CD14-positive monocyte (primary cell): ENCODE measurements at places on chromosomes 16 and 17. TPM values are rescaled to one million over a fixed set of nuclear protein-coding genes. Genes with fewer than 3 reads are reported as not detected.

DNA sequence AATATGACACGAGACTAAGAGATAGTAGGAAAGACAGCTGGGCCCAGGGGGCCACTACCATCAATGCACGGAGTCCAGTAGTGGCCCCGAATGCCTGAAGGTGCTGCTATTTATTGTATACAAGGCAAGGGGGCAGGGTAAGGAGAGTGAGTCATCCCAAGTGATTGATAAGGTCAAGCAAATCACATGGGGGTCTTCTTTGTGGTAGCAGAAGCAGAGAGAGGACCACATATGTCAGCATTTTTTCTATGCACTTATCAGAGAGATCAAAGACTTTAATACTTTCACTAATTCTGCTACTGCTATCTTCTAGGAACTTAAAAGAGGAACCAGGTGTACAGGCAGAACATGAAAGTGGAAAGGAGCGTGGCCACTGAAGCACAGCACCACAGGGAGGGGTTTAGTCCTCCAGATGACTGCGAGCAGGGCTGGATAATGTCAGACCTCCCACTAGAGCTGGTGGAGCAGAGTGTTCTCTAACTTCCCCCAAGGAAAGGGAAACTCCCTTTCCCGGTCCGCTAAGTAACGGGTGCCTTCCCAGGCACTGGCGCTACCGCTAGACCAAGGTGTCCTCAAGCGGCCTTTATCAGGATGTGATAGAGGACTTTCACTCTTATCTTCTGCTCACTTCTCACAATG lies 26.4 kb upstream of the ARL4D start:
- peak; percentile 41 for DNase-seq

- no peak for DNase-seq
Observed at GRCh38 chr17:58268326-58268725, 12.4 kb downstream of the MPO start.

- DNase-seq = peak; percentile 60
Observed at GRCh38 chr17:49968405-49969133, 421 bp upstream of the DLX4 start.

DNA sequence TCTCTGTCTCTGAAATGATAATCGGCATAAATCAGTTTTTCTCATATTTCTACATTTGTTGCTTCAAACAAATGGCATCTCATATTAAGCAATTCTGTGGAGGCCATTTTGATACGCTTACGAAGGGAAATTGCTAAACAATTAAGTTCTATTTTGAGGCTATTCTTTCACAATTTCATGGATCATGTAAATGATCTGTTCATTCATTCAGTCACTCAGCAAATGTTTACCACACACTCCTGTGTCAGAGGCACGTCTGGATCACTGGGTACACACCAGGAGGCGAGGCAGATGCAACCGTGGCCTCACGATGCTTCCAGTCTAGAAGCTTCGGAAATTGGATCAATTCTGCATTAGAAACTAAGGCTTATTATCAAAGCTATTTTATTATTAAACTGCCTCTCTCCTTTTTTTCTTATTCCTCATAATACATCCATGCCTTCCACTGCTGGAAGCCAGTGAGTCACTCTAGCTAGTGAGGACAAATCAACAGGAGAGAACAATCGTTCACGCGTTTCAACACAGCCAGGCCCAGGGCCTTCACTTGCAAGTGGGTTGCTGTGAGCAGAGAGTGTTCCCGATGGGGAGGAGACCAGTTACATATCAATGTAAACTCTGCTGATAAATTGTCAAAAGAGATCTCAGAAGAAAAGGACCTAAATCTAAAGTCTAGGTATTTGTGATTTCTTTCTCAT lies 11.3 kb upstream of the SLC39A11 start:
- peak; percentile 94 for DNase-seq

DNA sequence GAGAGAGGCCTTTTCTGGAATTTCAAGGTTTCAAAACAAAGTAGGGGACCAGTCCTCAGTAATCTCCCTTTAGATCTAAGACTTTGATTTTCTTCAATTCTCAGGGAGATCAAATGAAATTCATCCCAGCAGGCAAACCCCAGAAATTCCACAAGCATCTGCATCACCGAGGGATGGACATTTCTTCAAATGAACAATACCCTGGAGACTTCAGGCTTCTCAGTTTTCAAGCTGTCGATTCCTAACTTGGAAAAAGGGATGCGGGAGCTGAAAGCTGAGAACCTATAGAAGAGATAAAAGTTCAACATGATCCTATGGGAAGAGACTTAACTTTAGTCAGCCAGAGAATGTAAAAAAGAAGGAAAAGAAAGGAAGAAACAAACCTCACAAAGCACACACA lies 296.9 kb upstream of the CDH5 start:
- no peak for DNase-seq

The C17orf50 gene
- 0.23 TPM in 1 of 2 replicates, not detected in the other for polyA plus RNA-seq

GRCh38 chr17:50129353-50129727 lies 620 bp downstream of the SAMD14 start:
- DNase-seq = no peak

The WNT9B gene
- not detected in 2 replicates for polyA plus RNA-seq

The CCR7 gene
- polyA plus RNA-seq = 0.15 and 0.37 TPM in 2 replicates

- no peak for DNase-seq
Observed at GRCh38 chr16:81731649-81732048, 47.4 kb upstream of the PLCG2 start.

The PRAC2 gene
- not detected in 2 replicates for polyA plus RNA-seq

DNA sequence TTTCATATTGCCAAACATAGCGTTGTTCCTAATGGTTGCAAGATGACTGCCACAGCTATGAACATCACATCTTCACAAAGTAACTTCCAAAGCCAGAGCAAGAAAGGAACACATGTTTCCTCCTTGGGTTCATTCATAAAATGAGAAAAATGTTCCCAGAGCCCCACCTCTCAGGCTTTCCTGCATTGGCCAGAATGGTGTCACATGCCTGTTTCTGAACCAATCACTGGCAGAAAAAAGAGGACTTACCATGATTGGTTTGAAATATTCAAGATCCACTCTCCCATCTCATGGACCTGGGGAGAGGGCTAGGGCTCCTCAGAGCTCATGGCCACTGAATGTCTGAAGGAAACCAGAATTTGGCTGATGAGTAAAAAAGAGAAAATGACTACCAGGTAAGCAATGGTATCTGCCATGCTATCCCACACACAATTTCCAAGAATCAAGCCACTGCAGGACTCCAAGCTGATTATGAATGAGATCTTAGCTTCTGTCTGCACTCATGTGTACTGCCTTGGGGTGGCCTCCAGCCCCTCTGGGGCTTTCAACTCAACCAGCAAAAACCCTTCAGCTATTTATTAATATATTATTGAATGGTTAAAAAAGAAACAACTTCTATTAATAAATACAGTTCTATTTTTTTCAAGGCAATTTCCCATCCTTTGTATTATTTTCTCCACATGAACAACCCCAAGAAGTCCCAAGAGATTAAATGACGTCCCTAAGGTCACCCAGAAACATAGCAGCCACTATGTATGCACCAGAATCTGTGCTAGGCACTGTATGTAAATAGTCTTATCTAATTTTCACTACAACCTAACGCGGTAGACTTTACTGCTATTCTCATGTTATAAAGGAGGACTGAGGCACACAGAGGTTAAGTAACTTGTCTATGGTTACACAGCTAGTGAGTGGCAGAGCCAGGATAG lies 61.4 kb upstream of the TMC5 start:
- DNase-seq = no peak

GRCh38 chr16:87056083-87056482 lies 261.1 kb downstream of the C16orf95 start:
- no peak for DNase-seq

GRCh38 chr17:39229274-39229913 lies 3.6 kb upstream of the STAC2 start:
- DNase-seq = no peak

DNA sequence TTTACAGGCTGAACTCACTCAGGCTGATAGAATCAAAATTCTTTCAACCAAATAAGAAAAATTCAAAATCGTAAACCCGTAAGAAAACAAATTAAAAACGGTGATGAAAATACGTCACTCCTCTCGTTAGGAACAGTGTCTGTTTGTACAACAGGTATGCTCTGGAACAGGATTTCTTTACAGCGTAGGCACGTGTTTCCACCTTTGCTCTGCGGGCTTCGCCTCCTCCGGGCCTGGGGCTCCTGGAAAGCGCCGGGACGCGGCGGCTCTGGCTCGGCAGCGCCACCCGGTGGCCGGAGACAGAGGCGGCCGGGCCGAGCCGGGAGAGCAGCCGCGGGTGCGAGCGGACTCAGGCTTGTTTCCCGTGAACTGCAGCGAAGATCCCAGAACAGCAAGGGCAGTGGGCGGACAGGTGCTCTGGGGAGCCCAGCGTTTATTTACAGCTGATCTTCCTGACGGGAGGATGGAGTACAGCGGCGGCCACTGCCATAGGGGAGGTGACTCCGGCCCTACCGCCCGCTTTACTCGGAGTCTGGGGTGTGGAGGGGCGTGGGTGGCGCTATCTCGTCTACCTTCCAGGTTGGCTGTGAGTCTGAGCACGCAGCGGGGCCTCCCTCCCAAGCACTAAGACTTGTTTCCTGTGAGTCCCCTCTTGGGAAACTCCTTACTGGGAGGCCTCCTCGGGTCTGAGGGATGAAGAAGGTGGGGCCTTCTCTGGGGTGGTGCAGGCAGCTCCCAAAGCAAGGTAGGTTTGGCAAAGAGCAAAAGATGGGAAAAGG lies 40.5 kb upstream of the ATP2A3 start:
- peak; percentile 66 for DNase-seq

DNA sequence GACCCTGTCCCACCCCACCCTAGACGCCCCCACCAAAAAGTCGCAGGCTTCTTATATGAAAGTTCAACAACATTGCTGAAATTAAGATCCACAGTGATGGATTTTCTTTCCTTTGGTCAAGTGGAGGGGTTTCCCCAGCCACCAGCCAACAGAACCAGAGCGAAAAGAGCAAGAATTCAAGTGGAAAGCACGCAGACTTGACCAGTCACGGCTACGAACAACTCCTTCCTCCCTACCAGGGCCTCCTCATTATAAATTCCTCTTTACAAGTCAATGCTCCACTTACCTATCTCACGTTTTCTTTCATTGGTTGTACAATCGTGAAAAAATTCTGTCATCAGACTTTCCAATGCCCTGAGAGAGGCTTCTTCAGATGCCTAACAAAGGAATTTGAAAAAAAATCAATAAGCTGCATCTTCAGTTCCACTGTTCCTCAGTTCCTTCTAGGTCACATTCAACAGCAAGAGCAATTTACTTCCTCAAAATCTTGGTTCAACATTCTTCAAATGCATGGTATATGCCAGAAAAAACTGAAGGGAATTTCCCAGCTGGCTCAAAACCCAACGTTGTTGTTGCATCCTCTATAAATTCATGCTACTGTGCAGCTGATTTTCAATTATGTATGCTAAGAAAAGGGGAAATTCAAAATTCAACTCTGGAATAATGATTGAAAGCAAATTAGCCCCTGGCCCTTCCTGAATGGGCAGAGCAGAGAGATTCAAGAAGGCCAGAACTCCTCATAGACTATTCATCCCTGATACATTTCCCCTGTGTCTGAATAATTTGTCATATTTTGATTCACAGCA lies 30.9 kb downstream of the XPO6 start:
- peak; percentile 93 for DNase-seq

The GABARAPL2 gene
- polyA plus RNA-seq = 302 TPM

- no peak for DNase-seq
Observed at GRCh38 chr17:2374549-2375285, 26.1 kb downstream of the MNT start.

GRCh38 chr17:63950940-63951907 lies 19.1 kb upstream of the CD79B start:
- no peak for DNase-seq

GRCh38 chr17:43791589-43791988 lies 11.4 kb downstream of the CFAP97D1 start:
- no peak for DNase-seq

DNA sequence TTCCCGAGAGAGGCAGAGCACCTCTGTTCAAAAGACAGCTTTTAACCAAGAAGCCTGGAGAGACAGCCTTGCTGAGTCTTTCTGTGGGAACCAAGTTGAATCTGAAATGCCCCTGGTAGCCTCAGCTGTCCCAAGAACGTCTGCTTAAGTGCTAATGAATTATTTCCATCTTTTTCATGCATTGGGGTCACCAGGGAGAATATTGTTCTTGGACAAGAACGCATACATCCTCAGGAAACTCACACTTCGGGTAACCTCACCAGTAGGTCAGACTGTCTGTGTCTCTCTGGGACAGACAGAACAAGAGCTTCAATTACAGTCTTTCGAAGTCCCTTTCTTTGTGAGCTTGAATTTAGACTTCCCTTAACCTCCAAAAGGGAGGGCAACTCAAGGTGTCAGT lies 134.6 kb upstream of the ADAMTS18 start:
- DNase-seq = no peak

The PRSS22 gene
- not detected for polyA plus RNA-seq
